ENCODE measurements at places on chromosomes 7 and 10.

- DNase-seq, result no peak
Measured at GRCh38 chr10:18606051-18606695, 45.2 kb downstream of the NSUN6 start.

- no peak for DNase-seq
Measured at GRCh38 chr10:104036069-104036384, 49.7 kb downstream of the COL17A1 start.

DNA sequence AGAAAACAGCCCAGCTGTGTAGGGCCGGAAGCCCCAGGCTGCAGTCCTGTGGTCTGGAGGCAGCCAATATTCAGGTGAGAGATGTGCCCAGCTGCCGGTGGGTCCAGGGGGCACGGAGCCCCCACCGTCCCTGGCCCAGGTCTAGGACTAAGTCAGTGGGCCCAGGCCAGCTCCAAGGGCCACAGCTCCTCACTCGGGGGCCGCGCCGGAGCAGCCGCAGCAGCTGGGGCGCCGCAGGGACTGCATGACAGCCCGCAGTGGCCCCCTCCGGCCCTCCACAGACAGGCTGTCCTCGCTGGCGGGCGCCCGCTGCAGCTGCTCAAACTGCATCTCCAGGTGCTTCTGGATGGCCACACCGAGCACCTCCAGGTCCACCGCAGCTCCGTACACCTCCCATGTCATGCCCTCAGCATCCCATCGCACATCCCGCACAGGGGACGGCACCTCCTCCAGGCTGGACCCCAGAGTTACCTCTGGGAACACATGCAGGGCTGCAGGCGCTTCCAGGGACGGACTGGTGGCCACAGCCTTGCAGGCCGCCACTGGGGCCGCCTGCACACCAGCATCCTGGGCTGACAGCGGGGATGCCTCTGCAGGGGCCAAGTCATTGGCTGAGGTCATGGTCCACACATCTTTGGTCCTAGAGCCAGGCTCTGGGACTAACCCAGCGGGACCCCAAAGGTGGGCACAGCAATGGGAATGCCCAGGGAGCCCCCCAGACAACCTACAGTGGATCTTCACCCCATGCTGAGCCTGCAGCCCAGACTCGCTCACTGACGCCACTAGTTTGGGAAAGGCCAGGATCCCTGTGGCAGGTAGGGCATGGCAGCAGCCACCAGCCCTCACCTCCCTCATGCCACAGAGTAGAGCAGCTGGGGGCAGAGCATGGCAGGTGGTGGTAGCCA, 7.0 kb downstream of the GPRIN2 start:
- no peak for DNase-seq

DNA sequence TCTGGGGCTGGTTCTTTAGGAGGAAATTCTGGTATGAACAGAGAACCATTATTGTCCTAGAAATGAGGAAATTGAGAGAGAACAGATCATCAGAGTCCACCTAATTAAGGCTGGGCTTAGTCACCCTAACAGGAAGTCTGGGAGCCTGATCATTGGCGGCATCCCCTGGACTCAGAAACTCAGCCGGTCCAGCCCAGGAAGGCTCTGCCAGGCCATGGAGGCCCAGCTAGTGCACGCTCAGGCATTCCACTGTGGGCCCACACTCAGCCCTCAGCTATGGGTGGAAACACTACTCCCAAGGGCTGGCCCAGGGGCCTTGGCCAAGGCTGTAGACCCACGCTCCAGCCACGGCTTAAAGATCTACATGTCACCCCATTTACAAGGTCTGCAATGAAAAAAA, 109.2 kb downstream of the PTPN20 start:
- no peak for DNase-seq

DNA sequence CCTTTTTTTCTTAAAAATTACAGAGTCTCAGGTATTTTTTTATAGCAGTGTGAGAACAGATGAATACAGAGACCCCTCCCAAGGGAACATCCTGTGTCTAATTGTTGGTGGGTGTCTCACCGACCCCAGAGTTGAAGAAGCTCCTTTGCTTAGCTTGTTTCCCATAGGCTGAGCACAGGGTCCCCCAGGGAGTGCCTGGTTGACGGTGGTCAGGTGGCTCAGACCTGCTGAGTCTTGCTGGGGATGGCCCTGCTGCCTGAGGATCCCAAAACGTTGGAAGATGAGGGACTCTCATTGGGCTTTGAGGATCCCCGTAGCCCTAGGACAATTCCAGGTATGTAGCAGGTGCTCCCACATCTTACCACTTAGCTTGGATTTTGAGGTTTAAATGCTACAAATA, 19.5 kb downstream of the SCART1 start:
- DNase-seq, result no peak

DNA sequence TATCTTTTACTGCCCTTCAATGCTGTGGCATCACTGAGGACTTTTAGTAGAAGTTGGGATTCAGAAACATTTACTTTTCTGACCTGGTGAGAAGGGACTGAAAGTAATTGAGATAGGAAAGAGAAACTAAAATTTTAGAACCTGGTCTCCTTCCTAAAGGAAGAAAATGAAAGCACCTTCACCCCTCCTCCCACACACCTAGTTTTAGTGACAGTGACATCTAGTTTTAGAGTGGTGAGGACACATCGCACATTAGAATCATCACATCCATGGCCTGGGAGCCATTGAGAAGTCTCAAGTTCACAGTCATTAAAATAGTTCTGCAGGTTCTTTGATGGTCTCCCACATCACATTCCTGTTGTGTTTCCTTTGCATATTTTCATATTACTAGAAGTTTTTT, 16.1 kb downstream of the TAS2R41 start:
- peak; percentile 83 for DNase-seq

GRCh38 chr7:124700655-124701054, 64.9 kb downstream of the GPR37 start:
- no peak for DNase-seq

DNA sequence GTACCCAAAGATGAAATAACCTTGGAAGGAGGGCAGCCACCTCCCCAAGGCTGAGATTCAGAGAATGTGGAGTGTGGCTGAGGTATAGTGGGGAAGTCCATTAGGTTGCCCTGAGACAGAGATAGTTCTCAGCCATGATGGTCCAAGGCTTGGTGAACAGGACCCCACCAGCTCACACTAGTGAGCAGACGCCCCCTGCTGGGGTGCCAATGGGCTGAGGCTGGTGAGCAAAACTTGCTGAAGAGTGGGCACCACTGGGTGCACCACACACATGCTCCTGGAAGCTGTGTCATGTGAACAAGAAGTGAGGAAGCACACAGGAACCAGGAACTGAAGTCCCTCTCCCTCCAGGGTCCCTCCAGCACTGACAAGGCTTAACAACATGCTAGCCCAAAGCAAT, 8.9 kb downstream of the FBXL13 start:
- DNase-seq, result peak; percentile 42

GRCh38 chr7:43753843-43754242, 4.6 kb upstream of the BLVRA start:
- no peak for DNase-seq

DNA sequence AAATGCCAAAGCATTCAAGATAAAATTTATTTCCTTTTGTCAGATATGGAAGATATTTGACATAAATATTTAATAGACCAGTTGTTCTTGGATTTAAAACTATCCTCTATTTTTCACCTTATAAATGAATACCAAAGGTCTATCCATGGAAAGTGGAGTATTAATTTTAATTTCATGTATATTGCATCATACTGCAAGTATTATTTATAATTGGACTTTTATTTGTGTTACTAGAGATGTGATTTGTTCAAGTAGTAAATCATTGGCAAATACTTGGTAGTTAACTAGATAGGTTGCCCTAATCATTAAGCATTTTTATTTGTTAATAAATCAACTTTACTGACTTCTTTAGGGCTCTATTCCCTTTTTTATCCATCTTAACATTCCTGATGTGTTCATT, 98.1 kb downstream of the CDC14C start:
- DNase-seq, result no peak

GRCh38 chr7:115013886-115014285, 92.0 kb downstream of the MDFIC start:
- DNase-seq, result peak; percentile 4

Data from MM.1S (cell line).